ENCODE measurements at places on chromosomes 12 and 14. TPM values are rescaled to one million over a fixed set of nuclear protein-coding genes. Genes with fewer than 3 reads are reported as not detected.

- DNase-seq, result no peak
Observed at GRCh38 chr12:66627988-66628317, 50.9 kb downstream of the GRIP1 start.

- no peak for DNase-seq
Observed at GRCh38 chr12:124898200-124898922, 16.1 kb downstream of the UBC start.

GRCh38 chr12:70508178-70508577, 129.1 kb downstream of the PTPRB start:
- no peak for DNase-seq

FLRT2 gene
- 38.9 TPM for total RNA-seq

DNA sequence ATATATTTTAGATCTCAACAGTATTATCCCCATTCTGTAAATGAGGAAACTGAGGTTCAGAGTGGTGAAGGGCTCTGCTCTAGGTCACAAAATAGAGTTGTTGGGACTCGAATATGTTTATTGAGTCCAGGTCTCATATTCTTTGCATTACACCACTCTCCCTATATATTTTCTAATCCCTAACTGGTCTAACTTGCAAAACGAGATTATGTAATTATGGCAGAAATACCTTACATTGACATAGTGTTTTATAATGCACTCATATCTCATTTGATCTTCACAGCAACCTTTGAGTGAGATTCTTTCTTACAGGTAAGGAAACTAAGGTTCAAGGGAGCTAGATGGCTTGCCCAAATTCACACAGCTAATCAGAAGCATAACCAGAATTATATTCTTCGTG, 106.9 kb upstream of the LRIG3 start:
- DNase-seq, result no peak

RNASE1 gene
- total RNA-seq, result 81.4 TPM

SLC5A8 gene
- 71.7 TPM for total RNA-seq

- DNase-seq, result no peak
Observed at GRCh38 chr14:52429451-52429850, 115.3 kb downstream of the PTGER2 start.

ALDH2 gene
- total RNA-seq, result 90.7 TPM

ASCL1 gene
- not detected for total RNA-seq

STAB2 gene
- total RNA-seq, result 2.0 TPM

DNA sequence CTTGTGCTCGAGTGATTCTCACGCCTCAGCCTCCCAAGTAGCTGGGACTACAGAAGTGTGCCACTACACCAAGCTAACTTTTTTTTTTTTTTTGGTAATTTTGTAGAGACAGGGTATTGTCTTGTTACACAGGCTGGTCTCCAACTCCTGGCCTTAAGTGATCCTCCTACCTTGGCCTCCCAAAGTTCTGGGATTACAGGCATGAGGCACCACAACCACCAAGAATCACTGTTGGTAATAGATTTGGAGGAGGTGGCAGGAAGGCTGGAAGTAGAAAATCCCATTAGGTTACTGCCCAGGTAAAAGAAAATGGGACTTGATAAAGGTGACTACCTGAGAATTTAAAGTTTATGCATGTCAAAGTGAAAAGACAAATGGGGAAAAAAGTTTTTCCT, 1.4 kb upstream of the CDCA4 start:
- no peak for DNase-seq

DNA sequence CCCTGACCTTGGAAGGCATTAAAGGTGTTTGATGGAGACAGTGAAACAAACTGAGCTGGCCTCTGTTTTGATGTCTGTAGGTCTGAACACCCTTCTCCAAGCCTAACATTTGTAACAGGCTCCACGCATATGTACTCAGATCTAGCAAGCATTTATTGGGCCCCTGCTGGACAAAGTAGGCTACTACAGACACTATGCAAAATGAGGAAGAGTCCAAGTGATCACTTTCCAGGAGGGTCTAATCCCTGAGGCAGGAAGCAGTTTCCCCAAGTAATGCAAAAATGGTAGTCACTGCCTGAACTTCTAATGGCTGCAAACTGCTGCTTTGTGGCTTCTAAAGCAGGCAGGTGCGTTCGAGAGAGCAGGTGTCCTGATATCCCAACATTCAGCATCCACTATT, 405.8 kb downstream of the MED13L start:
- no peak for DNase-seq

DNA sequence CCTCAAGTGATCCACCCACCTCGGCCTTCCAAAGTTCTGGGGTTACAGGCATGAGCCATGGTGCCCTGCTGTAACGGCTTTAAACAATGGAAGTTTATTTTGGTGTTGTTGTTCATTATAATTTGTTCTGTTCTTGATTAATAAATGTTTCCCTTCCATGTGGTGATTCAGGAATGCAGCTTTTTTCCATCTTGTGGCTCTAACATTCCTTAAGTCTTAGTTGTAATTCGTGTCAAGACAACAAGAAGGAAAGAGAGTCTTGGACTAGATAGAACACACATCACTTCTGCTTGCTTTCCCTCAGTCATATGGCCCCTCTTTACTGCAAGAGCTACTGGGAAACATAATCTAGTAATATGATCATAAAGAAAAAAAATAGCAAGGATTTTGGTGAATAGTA, 211.6 kb downstream of the SLC6A15 start:
- no peak for DNase-seq

- no peak for DNase-seq
Observed at GRCh38 chr14:23696701-23697239, 60.6 kb downstream of the DHRS2 start.

TEX22 gene
- total RNA-seq, result not detected

DNA sequence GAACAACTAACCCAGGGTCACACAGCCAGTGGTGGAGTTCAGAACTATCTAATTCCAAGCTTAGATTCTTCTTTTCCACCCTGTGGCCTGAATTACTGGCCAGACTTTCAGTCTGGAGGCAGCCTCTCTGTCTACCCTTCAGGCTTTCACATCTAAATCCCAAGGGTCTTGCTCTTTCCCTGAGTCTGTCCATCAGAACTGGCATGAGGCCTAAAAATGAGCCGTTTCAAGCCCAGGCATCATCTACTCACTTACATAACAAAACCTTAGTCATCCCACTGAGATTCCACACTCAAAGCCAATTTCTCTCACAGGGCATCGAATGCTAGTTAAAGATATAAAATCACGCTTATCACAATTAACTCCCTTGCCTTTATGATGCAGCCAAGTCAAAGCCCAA, 1.3 kb upstream of the PTGDR start:
- DNase-seq, result no peak

HOTAIR gene
- not detected for total RNA-seq

PEBP1 gene
- 1,671 TPM for total RNA-seq

ISM2 gene
- not detected for total RNA-seq

- no peak for DNase-seq
Observed at GRCh38 chr14:46399049-46399448, 252.5 kb downstream of the RPL10L start.

SLC17A8 gene
- not detected for total RNA-seq

DNA sequence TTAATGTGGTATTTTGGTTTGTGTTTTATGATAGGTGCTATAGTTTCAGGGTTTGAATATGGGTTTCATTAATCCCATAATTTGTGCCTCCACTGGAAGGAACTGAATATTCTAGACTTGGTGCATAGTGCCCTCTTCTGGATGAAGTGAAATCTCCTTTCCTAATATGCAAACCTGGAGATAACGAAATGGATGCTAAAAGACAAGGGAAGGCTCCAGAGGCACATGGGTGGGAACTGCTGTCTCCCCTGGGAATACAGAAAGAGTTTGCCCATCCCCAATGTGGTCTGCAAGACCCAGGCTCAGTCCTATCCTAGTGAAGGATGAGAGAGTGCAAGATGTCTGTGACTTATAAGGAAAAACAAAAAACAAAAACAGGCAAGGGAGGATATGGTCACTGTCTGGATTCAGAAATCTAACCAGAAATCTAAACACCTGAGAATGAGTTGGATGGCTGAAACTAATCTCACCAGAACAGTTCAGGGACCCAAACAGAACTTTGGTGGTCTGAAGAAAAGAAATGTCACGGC, 142.3 kb upstream of the TMPO start:
- DNase-seq, result no peak

PTCSC3 gene
- total RNA-seq, result 42.0 TPM

- DNase-seq, result no peak
Observed at GRCh38 chr12:31526158-31526546, 64.8 kb downstream of the DENND5B start.

DNA sequence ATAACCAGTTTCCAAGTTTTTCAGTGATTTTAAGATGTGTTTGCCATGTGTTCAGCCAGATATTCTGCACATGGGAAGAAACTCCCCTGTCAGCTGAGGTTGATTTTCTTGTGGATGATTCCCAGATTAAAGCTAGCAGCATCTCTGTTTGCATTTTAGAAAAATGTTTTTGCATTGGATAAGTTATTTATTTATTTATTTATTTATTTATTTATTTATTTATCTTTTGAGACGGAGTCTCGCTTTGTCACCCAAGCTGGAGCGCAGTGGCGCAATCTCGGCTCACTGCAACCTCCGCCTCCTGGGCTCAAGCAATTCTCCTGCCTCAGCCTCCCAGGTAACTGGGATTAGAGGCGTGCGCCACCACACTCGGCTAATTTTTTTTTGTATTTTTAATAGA, 2.8 kb downstream of the ACOT4 start:
- no peak for DNase-seq

- no peak for DNase-seq
Observed at GRCh38 chr12:26283046-26283445, 87.7 kb downstream of the SSPN start.

DNA sequence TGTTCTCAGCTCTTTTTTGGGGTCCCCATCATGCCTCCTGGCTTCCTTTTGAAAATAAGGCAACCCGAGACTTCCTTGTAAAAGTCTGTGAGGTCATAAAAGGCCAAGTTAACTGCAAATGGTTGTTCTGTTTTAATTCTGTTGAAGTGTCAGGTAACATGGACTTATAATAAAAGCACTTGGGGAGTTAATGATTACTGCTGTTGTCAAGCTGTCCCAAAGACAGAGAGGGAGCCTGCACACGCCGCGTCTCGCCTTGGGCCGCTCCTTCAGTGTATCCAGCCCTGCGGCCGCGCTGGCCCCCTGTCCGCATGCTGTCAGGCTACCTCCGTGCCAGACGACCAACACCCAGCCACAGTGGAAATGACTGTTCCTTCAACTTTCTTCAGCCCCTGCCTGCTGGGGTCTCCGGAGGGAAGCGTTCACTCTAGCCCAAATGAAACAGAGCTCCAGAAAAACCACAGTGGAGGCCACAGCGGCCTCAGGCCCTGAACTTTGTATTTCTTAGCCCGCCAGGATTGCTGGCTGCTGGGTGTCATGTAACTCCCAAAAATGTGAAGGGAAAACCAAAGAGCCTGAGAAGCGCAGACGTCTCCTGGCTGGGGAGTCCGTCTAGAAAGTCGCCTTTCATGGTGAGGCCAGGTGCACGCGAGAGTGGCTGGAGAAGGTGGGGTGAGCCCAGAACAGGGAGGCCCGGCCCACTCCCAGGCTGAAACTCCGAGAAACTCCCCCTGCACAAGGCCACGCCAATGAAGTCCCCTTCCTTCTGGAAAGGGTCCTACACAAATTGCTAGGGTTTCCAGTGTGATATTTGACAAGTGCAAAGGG, 189.1 kb downstream of the ZFP36L1 start:
- no peak for DNase-seq

- no peak for DNase-seq
Observed at GRCh38 chr12:30063435-30063945, 279.7 kb upstream of the TMTC1 start.

GRCh38 chr12:46358791-46359666, 13.5 kb downstream of the SLC38A2 start:
- DNase-seq, result no peak

- DNase-seq, result peak; percentile 14
Observed at GRCh38 chr12:81245907-81246570, 168.2 kb downstream of the ACSS3 start.

C12orf50 gene
- total RNA-seq, result 0.11 TPM

PTPRQ gene
- total RNA-seq, result 23.1 TPM

- DNase-seq, result no peak
Observed at GRCh38 chr12:66109056-66109455, 21.5 kb downstream of the LLPH start.

DNA sequence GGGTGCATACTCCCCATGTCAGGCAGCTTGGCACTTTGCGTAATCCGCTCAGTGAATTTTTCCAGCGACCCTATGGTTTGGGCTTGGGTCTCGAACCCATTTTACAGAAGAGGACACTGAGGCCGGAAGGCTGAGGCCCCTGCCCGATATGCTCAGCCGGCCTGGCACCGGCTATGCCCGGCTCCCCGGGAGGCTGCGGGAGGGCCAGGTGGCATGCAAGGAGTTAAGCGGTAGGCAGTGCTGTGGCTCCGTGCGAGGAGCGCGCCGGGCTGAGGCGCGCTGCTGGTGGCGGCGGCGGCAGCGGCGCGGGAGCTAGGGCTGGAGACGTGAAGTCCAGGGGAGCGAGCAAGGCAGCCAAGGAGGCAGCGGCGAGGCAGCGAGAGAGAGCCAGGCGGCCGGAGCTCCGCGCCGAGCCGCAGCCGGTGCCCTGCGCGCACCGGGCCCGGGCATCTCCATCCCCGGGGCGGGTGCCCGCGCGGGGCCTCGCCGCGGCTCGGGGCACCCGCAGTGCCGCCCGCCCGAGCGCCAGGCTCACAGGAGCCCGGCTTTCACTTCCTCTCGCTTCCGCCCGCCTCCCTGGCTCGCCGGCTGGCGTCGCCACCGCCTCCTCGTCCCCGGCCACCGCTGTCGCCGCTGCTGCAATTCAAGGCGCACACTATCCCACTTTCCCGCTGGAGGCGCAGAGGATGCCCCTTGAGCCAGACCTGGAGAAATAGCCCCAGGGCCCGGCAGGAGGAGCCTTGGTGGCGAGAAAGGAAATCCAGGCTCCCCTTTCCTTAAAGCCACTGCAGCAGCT, at the start of gene WSCD2:
Gene WSCD2 (plus strand): TSS at position 272 of the 796 bp plus-strand sequence. CDS start 66,545 bp downstream, outside the sequence.
- DNase-seq, result peak; percentile 94

- DNase-seq, result no peak
Observed at GRCh38 chr12:99026332-99027054, 381.4 kb downstream of the APAF1 start.

- DNase-seq, result no peak
Observed at GRCh38 chr12:12474931-12475795, 87.5 kb downstream of the DUSP16 start.

DNA sequence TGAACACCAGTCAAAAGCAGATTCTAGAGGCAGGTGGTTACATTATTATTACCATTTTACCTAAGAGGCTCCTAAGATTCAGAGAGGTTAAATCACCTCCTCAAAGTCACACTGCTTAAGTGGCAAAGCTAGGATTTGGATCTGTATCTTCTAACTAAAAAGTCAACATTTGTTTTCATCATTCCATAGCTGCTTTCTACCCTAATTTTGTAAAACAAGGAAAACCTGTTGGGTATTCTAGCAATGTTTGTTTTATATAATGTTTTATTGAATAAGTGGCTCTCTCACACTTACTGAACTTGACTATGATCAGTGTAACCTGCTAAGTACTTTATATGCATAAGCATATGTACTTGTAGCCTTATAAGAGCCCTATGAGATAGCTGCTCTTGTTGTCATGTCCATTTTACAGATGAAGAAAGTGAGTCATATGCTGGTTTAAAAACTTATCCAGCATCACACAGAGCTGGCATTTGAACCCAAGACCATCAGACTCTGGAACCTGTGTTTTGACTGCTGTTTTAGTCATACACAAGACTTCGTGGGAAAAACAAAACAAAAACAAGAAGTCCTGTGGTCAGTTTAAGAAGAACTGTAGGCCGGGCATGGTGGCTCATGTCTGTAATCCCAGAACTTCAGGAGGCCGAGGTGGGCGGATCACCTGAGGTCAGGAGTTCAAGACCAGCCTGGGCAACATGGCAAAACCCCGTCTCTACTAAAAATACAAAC, 31.7 kb upstream of the EVL start:
- no peak for DNase-seq

GPD1 gene
- 10.6 TPM for total RNA-seq

RGS6 gene
- 7.6 TPM for total RNA-seq

PLA2G1B gene
- not detected for total RNA-seq

All from thyroid gland (tissue), 4 donors.